ENCODE measurements at places on chromosomes 12 and 14.

GRCh38 chr12:25496098-25496587 is 56.9 kb downstream of the LMNTD1 start:
- DNase-seq, result no peak

DNA sequence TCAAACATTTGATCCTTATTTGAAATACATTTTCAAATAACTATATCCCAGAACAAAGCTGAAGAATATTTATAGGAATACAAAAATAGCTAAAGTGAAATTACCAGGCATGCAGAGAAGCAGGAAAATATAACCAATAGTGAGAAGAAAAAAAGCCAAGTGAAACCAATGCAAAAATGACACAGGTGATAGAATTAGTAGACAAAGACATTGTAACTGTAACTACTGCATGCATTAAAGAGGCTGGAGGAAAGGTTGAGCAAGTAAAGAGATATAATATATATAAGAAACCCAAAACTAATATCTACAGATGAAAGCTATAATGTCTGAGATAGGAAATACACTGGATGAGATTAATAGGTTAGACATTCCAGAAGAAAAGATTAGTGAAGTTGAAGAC is 49.2 kb upstream of the PRPF39 start:
- DNase-seq, result no peak

DNA sequence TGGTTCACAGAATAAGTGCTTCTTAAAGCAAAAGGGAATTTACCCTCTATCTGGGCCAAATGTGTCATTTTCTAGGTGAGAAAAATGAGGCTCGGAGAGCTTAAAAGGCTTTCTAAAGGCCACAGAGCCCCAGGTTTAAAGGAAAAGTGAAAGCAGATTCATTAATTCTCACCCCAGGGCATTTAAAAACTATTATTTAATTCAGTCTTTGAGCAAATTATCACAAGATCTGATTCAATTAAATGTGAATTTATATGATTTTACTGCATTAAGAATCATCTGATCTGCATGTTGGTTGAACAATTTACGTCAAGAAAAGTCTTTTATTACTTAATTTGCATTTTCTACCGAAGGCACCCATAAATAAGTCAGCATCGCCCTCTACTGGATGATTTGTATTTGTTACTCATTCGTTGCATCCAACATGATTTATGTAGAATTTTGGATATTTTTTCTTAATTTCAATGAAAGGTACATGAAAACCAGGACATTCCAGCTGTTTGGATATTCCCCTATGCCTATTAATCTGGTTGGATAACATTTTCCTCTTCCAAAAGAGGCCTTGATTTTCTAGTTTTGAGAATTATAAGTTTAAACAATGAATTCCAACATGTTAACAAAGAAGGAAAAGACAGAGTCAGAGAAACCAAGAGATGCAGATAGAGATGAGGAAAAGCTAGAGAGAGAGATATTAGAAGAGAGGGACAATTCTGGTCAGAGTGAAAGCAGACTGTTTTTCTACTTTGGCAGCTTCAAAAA is 19.1 kb upstream of the DHRS7 start:
- no peak for DNase-seq

DNA sequence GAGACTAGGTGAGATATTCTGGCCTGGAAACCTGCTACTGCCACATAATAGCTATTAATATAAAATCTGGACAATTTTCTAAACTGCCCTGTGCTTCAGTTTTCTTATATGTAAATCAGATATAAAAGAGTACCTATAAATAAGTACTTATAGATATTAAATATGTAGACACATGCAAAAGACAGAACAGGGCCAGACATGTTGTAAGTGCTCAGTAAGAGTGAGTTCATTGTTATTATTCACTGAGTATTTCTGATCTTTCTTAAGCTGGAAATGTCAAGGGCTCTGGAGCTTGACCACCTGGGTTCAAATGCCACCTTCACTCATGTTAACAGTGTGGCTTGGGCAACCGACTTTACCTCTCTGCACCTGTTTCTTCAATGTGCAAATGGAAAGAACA is 179.8 kb downstream of the GALC start:
- no peak for DNase-seq

DNA sequence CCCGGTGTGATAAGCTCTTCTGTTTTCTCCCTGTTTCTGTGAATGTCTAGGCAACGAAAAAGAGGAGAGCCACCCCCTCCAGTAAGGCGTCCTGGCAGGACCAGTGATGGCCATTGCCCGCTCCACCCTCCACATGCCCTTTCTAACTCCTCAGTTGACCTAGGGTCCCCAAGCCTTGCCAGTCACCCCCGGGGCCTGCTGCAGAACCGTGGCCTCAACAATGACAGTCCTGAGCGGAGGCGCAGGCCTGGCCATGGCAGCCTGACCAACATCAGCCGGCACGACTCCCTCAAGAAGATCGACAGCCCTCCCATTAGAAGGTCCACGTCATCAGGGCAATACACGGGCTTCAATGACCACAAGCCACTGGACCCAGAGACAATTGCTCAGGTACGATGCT is 94.3 kb downstream of the KICS2 start:
- no peak for DNase-seq

DNA sequence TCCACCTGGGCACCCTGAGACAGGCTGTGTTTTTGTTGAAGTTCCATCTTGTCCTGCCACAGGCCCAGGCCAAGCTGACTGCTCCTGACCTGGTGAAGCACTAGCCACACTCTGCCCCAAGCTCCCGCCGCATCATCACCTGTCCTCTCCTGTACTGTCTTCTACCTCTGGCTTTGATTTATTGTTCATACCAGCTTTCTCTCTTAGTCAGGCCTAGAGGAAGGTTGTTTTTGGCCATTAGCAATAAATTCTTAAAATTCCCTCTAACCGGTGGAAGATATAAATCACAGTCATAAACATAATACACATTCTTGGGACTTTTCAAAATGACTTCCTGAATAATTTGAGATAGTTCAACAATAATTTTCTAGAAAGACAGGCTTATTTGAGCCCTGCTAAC is 169.4 kb downstream of the DAD1 start:
- DNase-seq, result no peak

GRCh38 chr14:83611906-83612390 is 1918.0 kb upstream of the FLRT2 start:
- DNase-seq, result no peak

GRCh38 chr12:30180602-30181001 is 396.9 kb upstream of the TMTC1 start:
- no peak for DNase-seq

DNA sequence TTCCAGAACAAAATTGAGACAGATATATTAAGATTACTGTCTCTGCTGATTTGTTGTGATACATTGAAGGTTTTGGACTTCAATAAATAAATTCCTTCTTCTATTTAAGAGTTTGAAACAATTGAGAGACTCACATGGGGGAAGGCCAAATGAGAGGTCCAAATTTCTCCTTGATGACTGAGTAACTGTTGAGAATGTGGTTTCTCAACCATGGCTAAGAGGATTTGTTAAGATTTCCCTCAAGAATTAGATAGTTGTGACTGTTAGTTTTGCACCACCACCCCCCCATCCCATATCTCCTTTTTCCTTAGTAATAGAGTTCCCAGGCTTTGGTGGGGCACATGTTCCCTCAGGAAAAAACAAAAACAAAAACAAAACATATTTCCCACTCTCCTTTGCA is 47.7 kb upstream of the IGF1 start:
- no peak for DNase-seq

GRCh38 chr14:85617791-85618190 is 87.8 kb downstream of the FLRT2 start:
- no peak for DNase-seq
